ENCODE measurements at places on chromosomes 3 and 15.

DNA sequence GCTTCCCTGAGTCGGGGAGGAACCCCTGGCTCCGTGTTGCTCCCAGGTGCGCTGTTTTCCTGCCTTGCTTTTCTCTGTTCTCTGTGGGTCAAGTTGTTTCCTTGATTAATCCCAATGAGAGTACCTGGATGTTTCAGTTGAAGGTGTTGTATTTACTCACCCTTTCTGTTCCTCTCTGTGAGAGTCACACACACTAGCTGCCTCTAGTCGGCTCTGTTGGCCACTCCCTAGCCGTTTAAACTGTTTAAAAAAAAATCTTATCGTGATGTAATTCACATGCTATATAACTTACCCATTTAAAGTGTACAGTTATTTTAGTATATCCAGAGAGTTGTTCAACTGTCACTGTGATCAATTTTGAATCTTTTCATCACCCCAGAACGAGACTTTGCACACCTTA lies 74.0 kb downstream of the AKAP13 start:
- DNase-seq = no peak

- no peak for DNase-seq
Measured at GRCh38 chr3:79765911-79766310, 1.9 kb downstream of the ROBO1 start.

- no peak for DNase-seq
Measured at GRCh38 chr3:137807998-137808397, 43.9 kb downstream of the SOX14 start.

DNA sequence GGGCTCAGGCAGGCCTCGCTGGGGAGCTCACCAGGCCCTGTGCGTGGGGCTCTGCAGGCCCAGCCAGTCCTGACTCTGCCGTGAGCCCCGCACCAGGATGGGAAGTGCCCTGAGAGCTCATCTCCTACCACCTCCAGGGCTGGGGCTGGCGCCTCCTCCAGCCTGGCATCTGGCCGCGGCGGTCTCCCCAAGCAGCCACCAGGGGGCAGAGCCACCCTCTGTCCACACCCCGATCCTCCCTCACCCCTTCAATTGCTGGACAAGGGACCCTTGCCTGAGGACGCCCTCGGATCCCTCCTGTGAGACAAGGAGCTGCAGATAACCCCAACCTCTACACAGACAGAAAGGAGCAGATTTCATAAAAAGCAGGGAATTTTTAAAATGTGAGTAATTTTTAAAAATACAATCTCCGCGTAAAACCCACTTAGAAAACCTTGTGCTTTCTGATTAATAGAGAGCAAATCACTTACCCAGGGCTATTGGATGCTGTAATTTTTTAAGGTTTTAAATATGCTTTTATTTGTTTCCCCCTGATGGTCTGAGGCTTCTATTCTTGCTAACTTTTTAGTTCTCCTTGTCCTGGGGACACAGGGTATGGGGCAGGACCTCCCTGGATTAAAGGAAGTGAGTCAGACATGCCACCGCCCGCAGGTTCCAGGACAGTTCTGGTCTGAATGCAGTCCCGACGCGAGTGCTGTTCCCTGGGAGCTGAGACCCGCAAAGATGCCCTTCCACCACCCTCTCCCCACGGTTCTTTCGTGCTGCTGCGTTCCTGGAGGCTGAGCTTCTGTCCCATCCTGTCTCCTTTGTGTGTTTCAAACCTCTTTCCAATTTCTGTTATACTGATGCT lies 52.3 kb upstream of the CHRNA7 start:
- DNase-seq = peak; percentile 78

DNA sequence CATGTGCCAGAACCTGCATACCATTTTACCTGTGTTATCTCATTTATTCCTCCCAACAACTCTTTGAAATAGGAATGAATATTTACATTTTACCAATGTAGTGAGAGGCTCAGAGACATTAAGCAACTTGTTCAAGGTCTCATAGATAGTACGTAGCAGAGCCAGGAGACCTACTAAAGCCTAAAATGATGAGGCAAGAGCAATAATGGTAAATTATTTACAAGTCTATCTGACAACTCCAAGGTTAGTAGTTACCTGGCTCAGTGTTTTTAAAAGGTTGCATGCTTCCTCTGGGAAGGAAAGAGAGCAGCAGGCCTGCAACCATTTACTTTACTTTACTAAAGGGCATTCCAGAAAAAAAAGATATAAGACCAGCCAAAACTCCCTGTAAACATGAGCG lies 103.0 kb downstream of the CFAP20DC start:
- no peak for DNase-seq

- no peak for DNase-seq
Measured at GRCh38 chr3:111712294-111713167, 117.4 kb upstream of the ZBED2 start.

GRCh38 chr3:39376959-39377634 lies 6.1 kb upstream of the SLC25A38 start:
- DNase-seq = no peak

DNA sequence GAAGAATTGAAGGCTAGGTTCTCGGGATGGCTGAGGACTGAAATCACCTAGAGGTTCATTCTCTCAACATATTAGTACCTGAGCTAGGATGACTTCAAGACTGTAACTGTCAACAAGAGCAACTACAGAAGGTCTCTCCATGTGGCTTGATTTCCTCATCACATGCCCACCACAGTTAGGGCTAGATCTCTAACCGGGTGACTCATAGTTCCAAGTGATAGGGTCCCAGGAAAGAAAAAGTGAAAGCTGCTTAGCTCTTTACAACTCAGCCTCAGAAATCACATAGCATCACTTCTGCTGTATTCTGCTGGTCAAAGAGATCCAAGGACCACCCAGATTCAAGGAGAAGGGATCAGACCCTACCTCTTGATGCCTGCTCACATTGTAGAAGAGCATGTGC lies 165.4 kb upstream of the AGTR1 start:
- DNase-seq = no peak

GRCh38 chr3:39751286-39751685 lies 58.1 kb upstream of the MYRIP start:
- DNase-seq = no peak

- DNase-seq = no peak
Measured at GRCh38 chr3:19644405-19644804, 289.6 kb downstream of the EFHB start.

DNA sequence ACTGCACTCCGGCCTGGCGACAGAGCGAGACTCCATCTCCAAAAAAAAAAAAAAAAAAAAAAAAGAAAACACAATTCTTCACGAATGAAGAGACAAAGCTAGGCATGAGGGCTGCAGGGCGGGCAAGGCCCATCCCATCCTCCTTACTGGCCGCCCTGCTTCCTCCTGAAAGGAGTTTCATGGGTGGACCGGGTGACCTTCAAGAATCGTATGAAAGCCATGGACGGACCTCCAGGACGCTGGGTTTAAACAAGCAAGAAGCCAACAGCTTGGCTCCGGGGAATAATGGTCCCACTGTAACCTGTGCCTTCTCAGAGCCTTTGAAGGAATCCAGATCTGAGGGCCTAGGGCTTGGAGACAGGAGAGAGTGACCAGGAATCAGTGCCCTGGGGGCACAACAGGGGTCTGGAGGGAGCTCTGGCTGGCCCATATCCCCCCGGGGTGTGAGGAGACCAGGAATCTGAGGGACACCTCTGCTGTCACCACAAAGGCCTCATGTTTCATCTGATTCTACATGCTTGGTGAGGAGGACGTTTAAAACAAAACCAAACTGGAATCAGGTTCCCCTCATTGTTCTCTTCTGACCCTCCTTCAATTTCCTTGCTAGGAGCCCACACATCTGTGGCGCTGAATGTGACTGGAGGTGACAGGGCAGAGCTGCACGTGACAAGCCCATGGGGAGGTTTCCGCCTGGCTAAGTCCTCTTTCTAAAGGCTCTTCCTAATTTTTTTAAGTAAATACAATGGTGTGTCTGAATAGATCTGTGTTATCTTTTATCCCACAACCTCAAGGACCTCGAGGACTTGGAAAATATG lies 46.1 kb downstream of the WHAMM start:
- no peak for DNase-seq

GRCh38 chr3:113104357-113105092 lies 106.8 kb upstream of the BOC start:
- no peak for DNase-seq

DNA sequence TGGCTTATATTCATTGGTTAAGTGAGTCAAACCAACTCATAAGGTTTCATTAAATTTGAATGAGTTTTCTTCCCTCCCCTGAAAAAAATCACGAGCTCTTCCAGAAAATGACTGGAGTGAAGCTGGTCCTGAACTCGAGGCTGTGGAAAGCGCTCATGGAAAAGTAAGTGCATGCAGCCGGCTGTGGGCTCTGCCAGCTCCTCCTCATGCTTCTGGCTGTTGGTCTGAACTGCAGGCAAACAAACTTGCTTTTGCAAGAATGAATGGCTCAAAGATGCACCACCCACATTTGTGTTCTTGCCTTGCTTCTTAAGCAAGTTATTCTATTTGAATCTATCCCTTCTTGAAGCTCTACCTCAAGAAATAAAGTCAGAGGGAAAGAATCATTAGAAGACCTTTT lies 6.2 kb downstream of the ETV5 start:
- no peak for DNase-seq

DNA sequence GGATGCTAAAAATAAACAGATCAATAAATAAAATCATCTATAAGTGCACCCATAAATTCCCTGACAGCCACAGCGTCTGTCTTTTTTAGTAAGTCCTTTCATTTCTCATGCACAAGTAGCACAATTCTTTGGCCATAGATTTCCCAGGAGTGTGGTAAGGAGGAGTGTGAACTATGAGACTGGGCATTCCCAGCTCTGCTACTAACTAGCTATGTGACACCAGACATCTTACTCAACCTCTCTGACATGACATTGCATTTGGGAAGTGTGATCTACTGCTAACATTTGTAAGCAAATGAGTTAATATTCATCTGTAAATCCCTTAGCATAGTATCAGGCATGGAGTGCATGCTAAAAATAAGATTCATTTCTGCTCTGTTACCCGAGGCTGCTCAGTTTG lies 301.7 kb downstream of the NTRK3 start:
- DNase-seq = no peak

DNA sequence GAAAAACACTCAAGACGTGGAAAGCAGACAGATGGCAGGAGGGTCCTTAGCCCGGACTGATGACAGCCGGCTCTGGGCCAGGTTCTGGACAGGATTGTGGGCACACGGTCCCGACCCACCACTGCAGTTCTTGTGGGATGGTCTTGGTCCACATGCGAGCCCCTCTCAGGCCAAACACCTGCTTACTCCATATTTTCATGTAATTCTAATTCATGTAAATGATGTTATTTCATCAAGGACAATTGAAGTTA lies 32.6 kb downstream of the TM2D3 start:
- DNase-seq = no peak

DNA sequence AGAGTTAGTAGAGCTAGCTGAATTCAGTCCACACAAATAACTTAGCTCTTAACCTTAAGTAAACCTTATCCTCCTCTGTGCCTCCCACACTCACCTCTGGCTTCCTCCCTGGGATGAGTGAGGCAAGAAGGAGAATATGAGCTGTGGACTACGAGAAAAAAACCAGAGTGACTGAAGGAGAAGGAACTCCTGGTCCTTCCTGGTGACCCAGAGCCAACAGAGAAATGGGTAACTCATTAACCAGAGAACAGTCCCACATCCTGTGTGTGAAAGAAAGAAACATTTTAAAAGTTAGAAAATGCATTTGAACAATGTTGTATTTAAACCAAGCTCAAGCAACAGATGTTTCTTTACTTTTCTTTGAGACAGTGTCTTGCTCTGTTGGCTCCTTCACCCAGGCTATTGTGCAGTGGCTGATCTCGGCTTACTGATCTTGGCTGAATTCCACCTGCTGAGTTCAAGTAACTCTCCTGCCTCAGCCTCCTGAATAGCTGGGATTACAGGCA lies 27.5 kb upstream of the FAM81A start:
- peak; percentile 8 for DNase-seq

DNA sequence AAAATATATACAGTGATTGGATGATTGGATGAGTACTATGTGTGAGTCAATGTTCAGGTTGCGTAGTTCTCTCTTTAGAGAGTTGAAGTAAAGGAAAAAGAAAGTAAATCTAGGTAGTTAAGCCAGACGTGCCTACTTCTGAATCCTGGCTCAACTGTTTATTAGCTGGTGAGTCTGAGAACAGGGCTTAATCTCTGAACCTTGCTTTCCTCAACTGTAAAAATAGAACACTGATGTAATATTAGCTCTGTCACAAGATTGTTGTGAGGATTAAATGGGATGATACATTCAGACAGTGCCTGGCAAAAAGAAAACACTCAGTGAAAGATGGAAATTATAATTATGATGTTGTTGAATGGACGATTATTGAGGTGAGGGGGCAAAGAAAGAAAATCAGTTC lies 413.4 kb downstream of the MAGI1 start:
- DNase-seq = no peak

DNA sequence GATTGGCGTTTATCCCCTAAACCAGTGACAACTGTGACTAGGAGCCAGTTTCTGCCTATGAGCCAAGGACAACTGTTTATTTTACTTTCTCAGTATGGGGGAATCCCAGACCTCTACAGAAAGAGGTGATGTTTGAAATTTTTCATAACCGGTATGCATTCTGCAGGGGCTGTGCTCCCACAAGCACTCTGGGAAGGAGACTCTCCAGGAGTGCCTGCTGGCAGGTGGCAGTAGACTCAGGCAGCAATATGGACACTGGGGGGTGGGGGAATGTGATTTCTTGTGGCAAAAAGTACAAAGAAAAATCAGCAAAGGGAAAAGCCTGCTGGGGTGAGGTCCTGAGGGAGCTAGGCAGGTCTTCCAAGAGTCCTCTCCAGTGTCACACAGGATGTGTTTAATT lies 5.9 kb downstream of the TGM4 start:
- no peak for DNase-seq

- DNase-seq = no peak
Measured at GRCh38 chr3:71388535-71389120, 194.9 kb downstream of the FOXP1 start.

GRCh38 chr3:169861871-169862270 lies 7.9 kb downstream of the LRRC31 start:
- DNase-seq = no peak

GRCh38 chr3:148084931-148085330 lies 612.8 kb upstream of the AGTR1 start:
- DNase-seq = no peak

DNA sequence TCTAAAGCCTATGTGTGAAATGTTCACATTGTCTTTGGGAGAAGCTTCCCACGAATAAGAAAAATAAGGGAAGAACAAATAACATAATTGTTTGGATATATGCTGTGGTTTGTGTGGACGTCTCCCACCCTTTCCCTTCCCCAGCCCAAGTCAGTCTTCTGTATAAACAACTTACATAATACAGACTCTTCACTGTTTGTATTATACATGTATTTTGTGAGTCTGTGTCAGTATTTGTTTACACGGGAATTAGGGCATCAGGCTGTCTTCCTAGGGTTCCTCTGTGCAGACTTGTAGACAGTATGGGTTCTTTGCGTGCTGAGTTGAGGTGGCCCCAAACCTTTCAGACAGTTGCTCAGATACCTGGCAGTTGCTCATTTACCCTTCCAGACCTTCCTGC lies 103.4 kb downstream of the IGF1R start:
- DNase-seq = no peak

DNA sequence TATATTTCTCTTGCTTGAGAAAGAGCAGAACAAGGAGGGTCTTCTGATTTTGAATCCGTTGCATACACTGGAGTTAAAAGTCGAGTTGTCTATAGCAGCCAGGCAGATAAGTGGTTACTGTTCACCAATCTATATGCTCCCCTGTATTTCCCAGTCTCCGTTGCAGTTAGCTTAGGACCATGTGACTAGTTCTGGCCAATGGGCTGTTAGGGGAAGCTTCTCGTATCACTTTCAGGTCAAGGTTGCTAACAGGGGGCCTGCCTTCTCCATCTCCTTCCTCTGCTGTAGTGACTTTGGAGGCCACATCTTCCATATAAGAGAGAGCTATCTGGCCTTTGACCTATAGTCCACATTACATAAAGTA lies 188.5 kb upstream of the KBTBD8 start:
- peak; percentile 17 for DNase-seq

Data from Caco-2 (cell line).